ENCODE measurements at places on chromosomes 1 and 21.

DNA sequence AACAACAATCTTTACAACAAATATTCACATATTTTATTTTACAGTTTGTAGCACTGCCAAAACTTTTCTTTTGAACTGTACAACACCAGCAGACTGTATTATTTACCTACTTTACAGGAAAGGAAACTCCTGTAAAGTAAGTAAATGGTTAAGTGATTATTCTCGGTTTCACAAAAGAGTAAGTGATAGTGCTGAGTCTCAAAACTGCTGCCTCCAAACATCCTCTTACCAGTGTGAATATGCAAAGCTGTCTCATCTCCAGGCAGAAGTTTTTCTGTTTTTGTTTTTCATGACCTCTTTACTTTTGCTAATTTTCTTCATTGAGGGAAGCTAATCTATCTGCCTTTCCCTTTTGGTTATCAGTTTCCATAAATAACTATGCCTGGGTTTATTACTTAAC, 286.7 kb downstream of the SRGAP2C start:
- no peak for DNase-seq

DNA sequence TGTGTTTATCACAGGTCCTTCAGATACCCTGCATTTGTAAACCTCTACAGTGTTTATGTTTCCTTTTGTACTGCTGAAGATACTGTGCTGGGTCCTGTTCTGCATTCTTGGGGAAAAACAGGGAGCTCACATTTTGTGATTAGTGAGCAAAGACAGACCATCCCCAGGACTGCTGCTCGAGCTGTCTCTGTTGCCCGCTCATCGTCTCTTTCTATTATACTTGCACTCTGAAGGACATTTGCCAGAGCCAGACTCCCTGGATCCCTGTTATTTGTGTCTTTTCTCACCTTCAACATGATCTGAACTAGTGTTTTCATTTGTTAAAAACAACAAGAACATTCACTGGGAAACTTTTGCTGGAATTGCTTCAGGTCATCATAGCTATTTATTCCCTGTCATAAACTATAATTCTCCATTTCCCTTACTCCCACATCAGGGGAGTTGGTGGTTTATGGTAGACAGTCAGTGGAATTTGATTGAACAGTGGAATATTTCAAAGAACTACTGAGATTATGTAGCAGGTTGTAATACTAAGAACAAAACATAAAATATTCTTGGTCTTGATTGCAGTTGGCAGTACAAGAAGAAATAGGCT, 53.0 kb downstream of the PRRX1 start:
- DNase-seq: no peak

- peak; percentile 44 for DNase-seq
Observed at GRCh38 chr1:110783292-110783918, 89.5 kb upstream of the CD53 start.

GRCh38 chr1:229410692-229411433, 23.0 kb downstream of the ACTA1 start:
- DNase-seq: peak; percentile 42

GRCh38 chr1:61782771-61783170, 40.5 kb downstream of the PATJ start:
- DNase-seq: peak; percentile 61

DNA sequence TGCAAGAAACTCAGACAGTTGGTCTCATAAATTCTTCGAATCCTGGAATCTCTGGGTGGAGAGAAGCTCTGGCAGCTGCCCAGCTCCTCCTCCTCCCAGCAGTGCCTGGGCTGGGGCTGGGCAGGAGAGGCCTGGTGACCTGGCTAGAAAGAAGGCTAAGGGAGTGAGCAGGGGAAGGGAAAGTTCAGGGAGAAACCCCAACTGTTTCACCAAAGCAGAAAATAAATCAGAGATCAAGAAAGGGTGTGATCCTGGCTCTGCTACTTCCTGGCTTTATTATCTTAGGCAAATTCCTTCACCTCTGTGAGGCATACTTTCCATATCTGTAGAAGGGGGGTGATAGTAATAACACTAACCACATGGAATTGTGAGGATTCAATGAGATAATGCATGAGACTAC, 8.8 kb upstream of the COL16A1 start:
- no peak for DNase-seq

- DNase-seq: no peak
Observed at GRCh38 chr1:202656951-202657646, 53.2 kb downstream of the SYT2 start.

- no peak for DNase-seq
Observed at GRCh38 chr1:230270559-230271281, 155.4 kb downstream of the PGBD5 start.

GRCh38 chr1:109589177-109589576, 30.2 kb downstream of the GNAT2 start:
- no peak for DNase-seq

- DNase-seq: peak; percentile 55
Observed at GRCh38 chr1:8423692-8424538, 106.0 kb downstream of the SLC45A1 start.

DNA sequence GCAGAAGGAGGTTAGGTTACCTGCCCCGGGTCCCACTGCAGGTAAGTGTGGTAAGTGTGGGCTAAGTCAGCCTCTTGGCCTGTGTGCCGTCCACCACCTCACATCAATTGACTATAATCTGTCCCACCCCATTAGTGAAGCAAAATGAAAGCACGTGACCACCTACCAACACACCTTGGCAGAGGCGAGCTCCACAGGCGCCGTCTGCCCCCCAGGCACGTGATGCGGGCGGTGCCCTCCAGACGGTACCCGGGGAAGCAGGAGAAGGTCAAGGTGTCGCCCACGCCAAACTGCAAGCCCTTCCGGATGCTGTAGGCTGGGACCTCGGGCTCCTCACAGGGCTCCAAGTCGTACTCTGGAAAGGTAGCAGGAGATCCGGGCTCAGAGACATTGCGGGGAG, 149.5 kb upstream of the HMGB4 start:
- no peak for DNase-seq

- no peak for DNase-seq
Observed at GRCh38 chr1:169250795-169251194, 116.8 kb downstream of the NME7 start.

GRCh38 chr1:18852501-18852900, 7.0 kb downstream of the TAS1R2 start:
- no peak for DNase-seq

GRCh38 chr1:98881901-98882300, 122.8 kb downstream of the PLPPR5 start:
- DNase-seq: no peak

DNA sequence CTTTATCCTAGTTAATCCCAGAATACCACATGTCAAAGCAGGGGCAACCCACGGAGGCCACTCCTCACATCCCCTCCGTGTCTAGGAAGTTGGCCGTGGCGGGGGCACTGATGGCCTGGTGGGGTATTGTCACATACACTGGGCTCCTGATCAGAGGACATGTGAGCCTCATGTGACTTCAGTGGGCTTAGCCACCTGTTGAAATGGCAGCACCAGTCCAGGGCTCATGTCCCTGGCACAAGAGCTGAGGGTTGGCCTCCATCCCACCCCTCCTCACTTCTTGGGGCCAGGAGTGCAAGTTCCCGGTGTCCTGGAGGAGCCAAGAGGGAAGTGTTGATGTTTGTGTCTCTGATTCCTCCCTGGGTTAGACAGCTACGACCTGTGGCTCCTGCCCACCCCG, 313.4 kb downstream of the CAMTA1 start:
- DNase-seq: no peak

DNA sequence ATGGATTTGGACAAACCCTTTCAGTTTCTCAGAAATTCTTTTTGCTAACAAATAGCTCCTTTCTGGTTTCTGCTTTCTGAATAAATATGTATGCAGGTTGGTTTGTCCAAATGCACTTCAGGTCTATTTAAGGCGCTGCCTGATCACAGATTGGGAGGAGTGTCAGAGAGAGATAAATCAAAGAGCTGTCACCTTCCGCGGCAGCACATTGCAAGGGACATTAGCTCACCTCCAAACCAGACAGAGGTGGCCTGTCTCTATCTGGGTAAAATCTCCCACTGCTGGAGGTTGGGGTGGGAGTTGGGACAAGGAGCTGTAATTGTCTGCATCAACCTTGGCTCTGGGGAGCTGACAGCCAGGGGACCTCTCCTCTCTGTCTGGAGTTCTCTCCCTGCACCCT, 25.2 kb downstream of the PRAMEF20 start:
- no peak for DNase-seq

DNA sequence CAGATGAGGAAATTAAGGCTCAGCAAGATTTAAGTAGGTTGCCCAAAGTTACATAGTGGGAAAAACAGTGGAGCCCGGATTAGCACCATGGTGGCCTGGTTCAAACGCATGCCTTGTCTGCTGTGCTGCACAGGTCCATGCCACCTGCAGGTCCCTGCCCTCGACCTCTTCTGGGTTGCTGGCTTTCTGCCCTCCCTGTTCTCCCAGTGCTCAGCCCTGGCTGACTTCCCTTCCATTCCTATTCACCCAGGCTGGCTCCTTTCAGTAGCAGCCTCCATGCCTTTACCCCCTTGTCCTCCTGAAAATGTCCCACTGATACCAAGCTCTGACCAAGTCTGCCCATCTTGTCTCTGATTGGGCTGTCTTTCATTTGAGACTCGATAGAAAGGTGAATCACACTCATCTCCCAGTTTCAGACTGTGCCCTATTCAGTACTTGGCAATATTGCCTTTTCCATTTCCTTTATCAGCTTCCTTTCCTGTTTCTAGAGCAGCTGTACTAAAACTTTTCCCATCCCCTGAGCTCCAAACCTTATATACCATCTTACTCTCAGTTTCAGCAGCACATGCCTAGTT, 75.8 kb downstream of the ST3GAL3 start:
- DNase-seq: no peak

DNA sequence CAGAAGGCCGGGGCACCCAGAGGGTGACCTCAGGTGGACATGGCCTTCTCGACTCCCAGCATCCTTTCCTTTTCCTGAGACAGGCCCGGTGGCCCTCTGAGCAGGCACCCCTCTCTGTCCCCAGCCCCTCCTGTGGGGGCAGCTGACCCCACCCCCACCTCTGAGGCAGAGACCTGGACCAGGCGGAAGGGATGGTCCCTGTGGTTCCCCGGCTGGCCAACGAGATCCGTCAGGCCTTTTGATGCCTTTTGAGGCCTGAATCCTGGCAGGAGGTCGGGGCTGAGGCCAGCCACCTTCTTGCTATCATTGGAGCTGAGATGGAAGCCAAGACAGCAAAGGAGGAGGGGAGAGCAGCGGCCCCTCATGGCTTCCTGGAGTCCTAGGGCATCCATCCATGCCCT, 50.2 kb upstream of the ACTRT2 start:
- no peak for DNase-seq

GRCh38 chr1:118294875-118295642, 110.0 kb upstream of the SPAG17 start:
- DNase-seq: no peak

GRCh38 chr1:92961896-92962752, 862 bp upstream of the DIPK1A start:
- DNase-seq: peak; percentile 80

- DNase-seq: peak; percentile 70
Observed at GRCh38 chr1:206935491-206936067, 10.7 kb downstream of the PIGR start.

GRCh38 chr21:32587651-32588050, 2.3 kb upstream of the TCP10L start:
- no peak for DNase-seq

GRCh38 chr1:222976453-222976852, 161.6 kb downstream of the DISP1 start:
- DNase-seq: no peak

DNA sequence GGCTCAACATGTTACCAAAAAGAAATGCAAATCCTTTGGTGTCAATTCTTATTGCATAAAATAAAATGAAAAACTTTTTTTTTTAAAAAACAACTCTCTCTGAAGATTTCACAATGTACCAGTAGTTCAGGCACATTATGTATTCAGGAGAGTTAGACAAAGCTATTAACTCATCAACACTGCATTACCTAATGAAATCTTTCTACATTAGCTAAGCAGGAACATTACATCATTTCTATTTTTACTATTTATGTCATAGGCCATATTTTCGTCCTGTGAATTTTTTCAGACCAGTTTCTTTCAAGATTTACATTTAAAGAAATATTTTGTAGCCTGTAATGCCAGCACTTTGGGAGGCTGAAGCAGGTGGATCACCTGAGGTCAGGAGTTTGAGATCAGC, 366.2 kb downstream of the USH2A start:
- DNase-seq: no peak

GRCh38 chr21:14383596-14384180, 742 bp upstream of the HSPA13 start:
- no peak for DNase-seq

DNA sequence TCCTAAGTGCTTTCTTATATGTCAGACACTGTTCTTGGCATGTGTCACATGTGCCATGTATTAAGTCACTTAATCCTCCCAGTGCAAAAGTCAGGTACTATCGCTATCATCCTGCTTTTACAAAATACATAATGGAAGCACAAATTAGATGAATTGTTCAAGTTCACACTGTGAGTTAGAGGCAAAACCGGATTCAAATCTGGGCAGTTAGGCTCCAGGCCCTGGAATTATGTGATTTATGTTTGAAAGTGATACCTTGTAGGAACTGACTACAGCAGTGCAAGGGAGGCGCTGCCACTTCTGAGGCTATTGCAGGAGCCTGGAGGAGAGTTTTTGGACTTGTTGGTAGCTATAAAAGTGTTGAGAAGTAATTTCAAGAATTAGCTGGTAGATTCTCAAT, 358.3 kb downstream of the HLX start:
- DNase-seq: no peak

DNA sequence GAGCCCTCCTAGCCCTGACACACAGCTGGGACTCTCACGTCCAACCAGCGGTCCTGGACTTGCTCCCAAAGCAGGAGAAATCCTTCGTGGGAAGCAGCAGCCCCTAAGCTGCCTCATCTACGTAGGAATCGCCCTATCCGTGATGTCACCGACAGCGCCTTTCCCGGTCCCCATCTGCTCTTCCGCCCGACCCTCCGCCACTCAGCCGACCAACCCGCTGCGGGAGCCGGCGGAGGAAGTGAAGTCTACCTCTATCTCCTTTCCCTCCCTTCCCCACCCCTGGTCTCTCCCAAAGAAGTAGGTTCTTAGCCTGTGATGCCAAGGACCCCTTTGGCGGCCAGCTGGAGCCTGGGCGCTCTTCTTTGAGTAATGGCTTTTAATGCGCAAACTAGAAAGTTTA, 272.1 kb downstream of the FAM72C start:
- no peak for DNase-seq

All from activated T-cell treated with anti-CD3 and anti-CD28 coated beads, Interleukin-2, amount 50 U/mL, for 72 hours (primary cell).